Testis (tissue), 5 donors: ENCODE measurements at places on chromosomes 3 and 15. TPM values are rescaled to one million over a fixed set of nuclear protein-coding genes. Genes with fewer than 3 reads are reported as not detected.

DNA sequence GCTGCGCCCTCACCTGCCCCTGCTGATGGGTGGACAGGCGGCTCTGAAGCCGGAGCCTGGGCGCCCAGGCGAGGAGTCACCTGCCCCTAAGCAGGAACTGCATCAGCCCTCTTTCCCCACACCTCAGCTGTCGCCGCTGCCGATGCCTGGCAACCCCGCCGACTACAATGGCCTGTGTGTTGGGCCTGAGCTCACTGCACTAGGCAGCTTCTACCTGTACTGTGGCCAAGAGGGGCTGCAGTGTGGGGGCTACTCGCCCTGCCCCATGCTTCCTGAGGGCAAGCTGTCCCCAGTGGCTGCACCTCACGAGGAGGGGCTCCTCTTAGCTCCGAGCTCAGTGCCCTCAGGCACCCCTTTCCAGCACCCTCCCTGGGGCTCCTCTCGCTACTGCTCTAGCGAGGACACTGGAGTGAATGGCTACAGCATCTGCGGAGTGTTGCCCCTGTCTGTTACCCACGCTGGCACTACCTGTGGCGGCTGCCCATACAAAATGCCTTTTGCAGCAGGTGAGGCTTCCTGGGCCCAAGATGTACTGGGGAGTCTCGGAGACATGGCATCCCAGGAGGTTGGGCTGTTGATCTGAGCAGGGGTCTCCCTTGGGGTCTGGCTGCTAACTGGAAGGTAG, 11.3 kb upstream of the CHST14 start:
- H3K36me3 ChIP-seq: no peaks in the 10 kb centered on the region
- peaks cover 17% of the 10 kb centered on the region for H3K4me1 ChIP-seq
- H3K27ac ChIP-seq: no peak overlapping the region
- H3K4me3 ChIP-seq: no peak overlapping the region
- H3K27me3 ChIP-seq: no peaks in the 10 kb centered on the region

DNA sequence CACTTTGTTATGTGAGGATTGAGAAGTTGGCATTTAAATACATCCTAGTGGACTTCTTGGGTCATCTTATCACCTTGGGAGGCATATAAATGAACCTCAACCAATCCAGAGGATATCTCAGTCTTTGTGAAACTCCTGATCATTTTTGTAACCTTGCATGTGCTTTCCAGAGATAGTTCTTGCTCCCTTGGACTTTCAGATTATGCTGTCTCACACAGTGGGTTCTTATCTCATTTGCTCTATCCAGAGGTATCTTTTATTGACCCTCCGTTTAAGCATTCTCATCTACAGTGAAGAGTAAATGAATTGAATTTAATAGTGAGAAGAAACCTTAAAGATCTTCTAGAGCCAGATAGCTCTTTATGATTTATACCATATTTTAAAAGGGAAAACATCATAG, 10.4 kb downstream of the ARMC8 start:
- DNase-seq: no peak
- H3K4me3 ChIP-seq: no peak overlapping the region
- no peaks in the 10 kb centered on the region for H3K4me1 ChIP-seq
- no peaks in the 10 kb centered on the region for H3K27me3 ChIP-seq
- no peaks in the 10 kb centered on the region for H3K36me3 ChIP-seq

DNA sequence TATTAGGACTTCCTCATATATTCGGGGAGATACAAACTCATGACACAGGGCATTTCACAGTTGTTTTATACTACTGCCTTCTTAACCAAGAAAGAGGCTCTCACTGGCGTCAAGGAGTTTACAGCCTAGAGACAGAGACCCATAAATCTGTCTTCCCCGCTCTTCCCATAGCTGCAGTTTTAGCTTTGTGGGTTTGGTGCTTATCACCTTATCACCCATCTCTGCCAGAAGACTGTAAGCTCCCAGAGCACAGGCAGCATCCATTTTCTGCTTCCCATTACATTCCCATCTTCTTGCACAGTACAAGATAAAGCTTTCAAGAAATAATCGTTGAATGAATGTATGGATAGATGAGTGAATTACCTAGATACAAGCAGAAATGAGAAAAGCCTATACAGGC, 144.3 kb downstream of the TNIK start:
- no peaks in the 10 kb centered on the region for H3K27me3 ChIP-seq
- no peak overlapping the region for H3K27ac ChIP-seq
- H3K4me1 ChIP-seq: no peaks in the 10 kb centered on the region
- H3K4me3 ChIP-seq: no peak overlapping the region
- DNase-seq: no peak
- H3K36me3 ChIP-seq: no peaks in the 10 kb centered on the region

GRCh38 chr3:37945156-37945806, 45.3 kb upstream of the VILL start:
- H3K27me3 ChIP-seq: no peaks in the 10 kb centered on the region
- H3K36me3 ChIP-seq: no peaks in the 10 kb centered on the region
- H3K4me3 ChIP-seq: no peak overlapping the region
- no peak for DNase-seq

Gene OR5AC2
- not detected for total RNA-seq

Gene PAQR5
- 0.31 TPM for total RNA-seq

Gene MEX3B
- 82.1 TPM for total RNA-seq
